ENCODE measurements at places on chromosomes 16 and 17.

DNA sequence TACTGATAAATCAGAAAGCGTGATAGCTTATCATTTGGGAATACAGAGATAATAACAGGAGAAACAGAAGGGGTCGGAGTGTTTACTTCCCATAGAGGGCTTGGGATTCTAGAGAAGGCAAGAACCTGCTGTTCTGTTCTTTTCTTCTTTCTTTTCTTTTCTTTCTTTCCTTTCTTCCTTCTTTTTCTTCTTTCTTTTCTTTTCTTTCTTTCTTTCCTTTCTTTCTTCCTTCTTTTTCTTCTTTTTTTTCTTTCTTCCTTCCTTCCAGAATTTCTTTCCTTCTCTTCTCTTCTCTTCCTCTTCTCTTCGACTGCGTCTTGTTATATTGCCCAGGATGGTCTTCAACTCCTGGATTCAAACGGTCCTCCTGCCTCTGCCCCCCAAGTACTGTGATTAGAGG, 18.3 kb downstream of the CNEP1R1 start:
- no peak for DNase-seq

DNA sequence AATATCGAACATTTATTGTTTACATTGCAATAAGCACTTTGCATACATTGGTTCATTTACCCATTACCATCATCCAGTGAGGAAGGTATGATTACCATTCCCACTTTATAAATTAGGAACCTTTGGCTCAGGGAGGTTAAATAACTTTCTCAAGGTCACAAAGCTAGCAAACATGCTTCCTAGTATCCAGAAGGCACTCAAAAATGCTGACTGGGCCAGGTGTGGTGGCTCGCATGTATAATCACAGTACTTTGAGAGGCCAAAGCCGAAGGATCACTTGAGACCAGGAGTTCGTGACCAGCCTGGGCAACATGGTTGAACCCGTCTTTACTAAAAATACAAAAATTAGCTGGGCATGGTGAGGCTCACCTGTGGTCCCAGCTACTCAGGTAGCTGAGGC, 259.6 kb downstream of the TMEM114 start:
- DNase-seq, result no peak

DNA sequence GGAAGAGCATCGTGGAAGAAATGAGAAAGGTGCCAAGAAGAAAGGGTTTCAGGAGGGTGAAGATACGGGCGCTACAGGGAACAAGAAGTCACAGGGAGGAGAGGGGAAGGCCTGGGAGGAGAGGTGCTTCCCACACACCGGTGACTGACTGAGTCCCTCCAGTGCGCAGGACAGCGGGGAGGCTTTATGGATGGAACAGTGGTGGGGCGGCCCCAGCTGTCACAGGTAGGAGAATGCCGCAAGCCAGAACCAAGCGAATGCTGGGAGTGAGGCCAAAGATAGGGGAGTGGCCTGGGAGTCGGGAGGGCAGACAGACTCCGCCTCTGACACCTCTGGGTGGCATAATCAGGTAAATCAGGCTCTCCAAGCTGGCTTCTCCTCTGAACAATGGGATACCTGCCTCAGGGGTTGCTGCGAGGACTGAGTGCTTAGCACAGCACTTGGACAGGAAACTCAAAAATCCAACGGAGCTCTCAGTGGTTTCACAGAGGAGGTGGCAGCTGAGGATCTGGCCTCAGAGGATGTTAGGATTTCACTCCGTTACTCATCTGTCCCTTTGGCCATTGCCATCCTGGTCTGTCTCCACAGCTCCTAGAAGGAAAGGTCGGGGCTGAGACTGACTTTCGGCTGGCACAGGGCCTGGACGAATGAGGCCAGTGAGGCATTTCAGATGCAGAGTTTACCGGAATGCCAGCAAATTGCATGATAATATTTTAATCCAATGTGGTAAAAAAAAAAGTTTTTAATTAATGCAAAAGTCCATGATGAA, 717 bp upstream of the CNP start:
- no peak for DNase-seq

DNA sequence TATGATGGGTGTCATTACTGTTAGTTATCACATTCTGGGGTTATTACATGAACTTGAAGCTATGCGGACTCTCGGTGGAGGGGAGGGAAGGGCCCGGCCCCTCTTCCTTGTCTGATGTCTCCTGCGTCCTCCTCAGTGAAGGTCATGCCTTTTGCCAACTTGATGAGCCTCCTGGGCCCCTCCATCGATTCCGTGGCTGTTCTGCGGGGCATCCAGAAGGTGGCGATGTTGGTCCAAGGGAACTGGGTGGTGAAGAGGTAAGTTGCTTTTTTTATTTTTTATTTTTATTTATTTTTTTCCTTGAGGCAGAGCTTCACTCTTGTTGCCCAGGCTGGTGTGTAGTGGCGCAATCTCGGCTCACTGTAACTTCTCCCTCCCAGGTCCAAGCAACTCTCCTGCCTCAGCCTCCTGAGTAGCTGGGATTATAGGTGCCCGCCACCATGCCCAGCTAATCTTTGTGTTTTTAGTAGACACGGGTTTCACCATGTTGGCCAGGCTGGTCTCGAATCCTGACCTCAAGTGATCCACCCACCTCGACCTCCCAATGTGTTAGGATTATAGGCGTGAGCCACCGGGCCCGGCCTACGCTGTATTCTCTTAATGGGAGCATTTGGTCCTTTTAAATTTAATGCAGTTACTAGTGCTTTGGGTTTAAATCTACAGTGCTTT, 21.6 kb downstream of the POLR3E start:
- DNase-seq, result no peak

DNA sequence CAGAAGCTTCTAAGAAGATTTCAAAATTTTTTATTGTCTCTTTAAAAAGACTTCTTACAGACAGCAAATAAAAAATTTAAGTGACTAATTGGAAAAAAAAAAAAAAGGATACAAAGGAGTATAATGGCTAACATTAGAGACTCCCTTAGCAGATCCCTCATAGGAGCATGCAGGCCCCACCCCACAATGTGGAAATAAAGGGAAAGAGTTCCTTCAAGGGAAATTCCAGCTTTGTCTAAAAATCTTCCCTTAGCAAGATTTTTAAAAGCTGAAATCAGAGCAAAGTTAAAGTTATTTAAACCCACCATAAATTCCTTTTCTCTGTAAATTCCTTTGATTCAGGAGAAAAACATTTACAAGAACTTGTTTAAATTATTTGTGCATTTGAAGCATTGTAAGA, 32.5 kb upstream of the NOS2 start:
- DNase-seq, result no peak

DNA sequence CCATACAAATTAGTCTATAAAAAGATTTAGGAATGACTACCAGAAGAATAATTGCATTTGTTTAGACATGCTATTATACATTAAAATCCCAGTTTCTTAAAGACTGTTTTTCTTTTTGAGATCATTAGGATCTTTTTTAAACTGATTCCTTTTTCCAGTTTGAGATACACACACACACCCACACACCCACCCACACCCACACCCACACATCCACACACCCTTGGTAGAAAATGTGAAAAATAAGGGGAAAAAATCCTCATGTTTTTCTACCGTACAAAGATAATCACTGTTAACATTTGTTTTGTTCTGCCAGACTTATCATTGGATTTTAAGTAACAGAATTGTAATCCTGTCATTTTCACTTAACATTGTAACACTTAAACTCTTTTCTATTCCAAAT, 27.1 kb upstream of the ABCC11 start:
- DNase-seq, result no peak

DNA sequence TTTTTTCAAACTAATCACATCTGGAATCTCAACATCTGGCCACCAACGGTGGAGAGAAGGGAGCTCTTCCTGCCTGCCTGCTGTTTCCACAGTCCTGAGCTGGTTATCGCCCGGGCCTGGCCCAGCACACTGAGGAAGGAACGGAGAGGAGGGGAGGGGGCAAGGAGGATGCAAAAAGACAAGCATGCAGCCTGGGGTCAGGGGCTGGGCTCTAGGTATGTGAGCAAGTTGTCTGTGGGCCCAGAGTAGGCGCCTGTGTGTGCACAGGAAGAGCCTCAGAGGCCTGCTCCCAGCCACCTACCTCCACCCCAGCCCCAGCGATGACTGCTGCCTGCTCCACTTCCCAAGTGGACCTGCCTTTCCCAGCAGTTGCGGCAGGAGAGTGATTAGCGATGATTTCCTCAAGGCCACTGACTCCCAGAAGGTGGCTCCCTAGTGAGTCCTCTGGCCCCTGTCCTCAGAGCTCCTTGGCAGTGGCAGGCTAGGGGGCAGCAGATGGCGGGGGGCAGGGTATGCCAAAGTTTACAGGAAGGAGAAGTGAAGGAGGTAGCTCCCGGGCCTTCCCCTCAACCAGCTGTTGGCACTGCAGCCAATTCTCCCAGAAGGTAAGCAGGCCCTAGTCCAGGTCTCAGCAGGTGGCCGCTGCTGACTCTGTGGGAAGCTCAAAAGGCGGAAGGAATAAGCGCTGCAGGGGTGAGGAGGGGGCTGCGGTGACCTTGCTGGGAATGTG, 27.0 kb upstream of the RASD1 start:
- no peak for DNase-seq

GRCh38 chr16:17451843-17452242, 18.9 kb downstream of the XYLT1 start:
- no peak for DNase-seq

GRCh38 chr17:72591289-72592241, 470.7 kb downstream of the SOX9 start:
- DNase-seq, result no peak

GRCh38 chr17:20122254-20122879, 113.2 kb downstream of the SPECC1 start:
- no peak for DNase-seq
